ENCODE measurements at places on chromosomes 16 and 17.

DNA sequence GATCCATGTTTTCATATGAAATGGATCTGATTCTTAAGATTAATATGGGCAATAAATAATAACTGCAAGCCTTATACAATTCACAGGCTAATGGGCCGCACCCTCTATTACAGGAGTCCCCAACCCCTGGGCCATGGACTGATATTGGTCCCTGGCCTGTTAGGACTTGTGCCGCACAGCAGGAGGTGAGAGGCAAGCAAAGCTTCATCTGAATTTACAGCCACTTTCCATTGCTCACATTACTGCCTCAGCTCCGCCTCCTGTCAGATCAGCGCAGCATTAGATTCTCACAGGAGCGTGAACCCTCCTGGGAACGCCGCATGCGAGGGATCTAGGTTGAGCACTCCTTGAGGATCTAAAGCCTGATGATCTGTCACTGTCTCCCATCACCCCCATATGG, 26.8 kb downstream of the METTL16 start:
- DNase-seq = no peak

DNA sequence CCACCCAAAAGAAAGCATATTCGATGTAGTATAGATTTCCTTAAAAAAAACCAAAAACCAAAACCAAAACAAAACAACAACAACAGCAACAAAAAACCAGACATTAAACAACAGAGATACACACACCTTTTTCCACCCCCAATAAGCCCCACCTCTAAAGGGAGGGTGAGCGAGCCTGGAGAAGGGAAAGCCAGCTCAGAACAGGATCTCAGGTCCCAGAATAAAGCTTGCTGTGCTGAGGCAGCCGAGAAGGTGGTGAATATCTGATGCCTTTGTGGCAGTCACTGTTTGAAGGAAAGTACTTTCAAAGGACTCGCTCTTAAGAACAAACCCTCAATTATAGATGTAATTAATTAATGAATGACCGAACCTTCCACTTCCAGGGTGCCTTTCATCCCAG, 470 bp downstream of the KRT23 start:
- no peak for DNase-seq

GRCh38 chr17:20128036-20128667, 119.0 kb downstream of the SPECC1 start:
- DNase-seq = no peak

- DNase-seq = no peak
These were observed 1507.4 kb downstream of the CDH11 start for GRCh38 chr16:63614429-63614828.

GRCh38 chr16:67987460-67988160, 7.3 kb upstream of the DPEP3 start:
- DNase-seq = no peak

DNA sequence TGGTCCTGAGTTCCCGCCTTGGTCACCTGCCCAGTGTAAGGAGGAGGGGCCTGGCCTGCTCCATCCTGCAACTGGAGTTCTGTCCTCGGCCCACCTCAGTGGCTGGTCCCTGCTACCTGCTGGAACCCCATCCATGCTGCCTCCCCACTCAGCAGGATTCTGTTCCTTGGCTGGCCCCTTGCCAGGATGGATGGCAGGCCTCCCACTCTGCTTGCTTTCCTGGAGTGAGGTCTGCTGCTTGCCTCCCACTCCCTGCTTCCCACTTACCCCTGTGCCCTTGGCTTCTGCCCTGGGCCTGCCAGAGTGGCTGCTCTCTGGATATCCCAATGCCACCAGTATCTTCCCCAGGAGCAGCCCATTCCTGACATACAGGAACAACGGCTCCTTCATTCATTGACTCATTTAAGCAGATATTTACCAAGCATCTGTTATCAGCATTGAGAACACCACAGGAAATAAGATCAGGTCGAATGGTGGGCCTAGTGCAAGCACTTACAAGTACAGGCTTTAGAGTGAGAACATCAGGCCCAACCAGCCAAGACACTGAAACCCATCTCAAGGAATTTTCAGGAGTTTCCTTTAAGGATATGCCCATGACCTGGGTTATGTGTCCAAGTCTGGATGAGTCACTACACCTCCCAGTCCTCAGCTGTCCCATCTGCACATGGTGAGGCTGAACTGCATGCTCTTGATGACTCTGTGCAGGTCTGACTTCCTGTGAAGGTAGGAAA, 17.0 kb upstream of the RPRML start:
- DNase-seq = no peak

Measured in skeletal muscle cell (primary cell).